ENCODE measurements at places on chromosomes 3 and 15.

DNA sequence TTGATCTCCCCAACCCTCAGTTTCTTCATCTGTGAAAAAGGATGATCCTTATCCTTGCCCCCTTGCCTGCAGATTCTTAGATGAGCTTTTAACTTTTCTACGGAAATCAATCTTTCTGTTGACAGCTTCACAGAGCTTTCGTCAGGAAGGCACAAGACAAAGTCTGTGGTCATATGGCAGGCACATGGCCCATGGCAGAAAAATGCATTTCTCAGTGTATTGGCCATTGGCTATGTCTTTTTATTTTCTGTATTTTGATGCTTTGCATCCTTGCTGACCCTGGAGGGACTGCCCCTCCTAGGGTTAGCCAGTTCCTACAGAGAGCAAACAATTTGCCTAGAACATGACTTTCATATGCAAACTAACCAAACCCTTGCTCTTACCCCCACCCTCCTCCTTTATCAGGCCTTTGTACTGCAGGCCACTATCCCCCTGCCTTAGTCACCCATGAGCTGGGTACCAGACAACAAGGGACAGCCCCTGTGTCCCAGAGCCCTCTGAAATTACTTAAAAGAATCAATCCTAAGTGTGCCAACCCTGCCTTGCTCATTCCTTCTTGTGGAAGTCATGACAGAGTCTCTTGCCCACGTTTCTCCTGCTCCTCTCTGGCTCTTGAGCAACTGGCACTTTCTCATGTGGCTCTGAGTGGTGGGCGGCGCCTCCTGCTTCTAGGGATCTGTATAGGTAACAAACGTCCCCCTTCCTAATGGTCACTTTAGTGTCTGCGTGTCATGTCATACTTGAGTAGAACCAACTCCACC, 24.1 kb upstream of the NOX5 start:
- H3K27ac ChIP-seq: no peak overlapping the region
- no peak overlapping the region for H3K4me3 ChIP-seq
- DNase-seq: no peak
- H3K36me3 ChIP-seq: no peaks in the 10 kb centered on the region
- no peaks in the 10 kb centered on the region for H3K4me1 ChIP-seq

DNA sequence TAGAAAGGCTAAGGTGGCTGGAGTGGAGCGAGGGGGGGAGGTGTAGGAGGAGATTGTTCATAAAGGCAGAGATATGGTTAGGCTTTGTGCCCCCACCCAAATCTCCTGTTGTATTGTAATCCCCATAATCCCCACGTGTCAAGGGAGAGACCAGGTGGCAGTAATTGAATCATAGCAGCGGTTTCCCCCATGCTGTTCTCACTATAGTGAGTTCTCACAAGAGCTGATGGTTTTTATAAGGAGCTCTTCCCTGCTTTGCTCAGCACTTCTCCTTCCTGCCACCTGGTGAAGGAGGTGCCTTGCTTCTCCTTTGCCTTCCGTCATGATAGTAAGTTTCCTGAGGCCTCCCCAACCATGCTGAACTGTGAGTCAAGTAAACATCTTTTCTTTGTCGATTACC, 64.7 kb upstream of the CFAP161 start:
- H3K36me3 ChIP-seq: peaks cover 2% of the 10 kb centered on the region
- no peak overlapping the region for H3K27ac ChIP-seq
- H3K4me3 ChIP-seq: no peak overlapping the region
- no peak for DNase-seq

- peaks cover 6% of the 10 kb centered on the region for H3K4me1 ChIP-seq
- DNase-seq: no peak
- no peak overlapping the region for H3K27ac ChIP-seq
- peaks cover 4% of the 10 kb centered on the region for H3K36me3 ChIP-seq
- H3K27me3 ChIP-seq: peaks cover 20% of the 10 kb centered on the region
These were observed 14.8 kb upstream of the PARP14 start for GRCh38 chr3:122665881-122666280.

DNA sequence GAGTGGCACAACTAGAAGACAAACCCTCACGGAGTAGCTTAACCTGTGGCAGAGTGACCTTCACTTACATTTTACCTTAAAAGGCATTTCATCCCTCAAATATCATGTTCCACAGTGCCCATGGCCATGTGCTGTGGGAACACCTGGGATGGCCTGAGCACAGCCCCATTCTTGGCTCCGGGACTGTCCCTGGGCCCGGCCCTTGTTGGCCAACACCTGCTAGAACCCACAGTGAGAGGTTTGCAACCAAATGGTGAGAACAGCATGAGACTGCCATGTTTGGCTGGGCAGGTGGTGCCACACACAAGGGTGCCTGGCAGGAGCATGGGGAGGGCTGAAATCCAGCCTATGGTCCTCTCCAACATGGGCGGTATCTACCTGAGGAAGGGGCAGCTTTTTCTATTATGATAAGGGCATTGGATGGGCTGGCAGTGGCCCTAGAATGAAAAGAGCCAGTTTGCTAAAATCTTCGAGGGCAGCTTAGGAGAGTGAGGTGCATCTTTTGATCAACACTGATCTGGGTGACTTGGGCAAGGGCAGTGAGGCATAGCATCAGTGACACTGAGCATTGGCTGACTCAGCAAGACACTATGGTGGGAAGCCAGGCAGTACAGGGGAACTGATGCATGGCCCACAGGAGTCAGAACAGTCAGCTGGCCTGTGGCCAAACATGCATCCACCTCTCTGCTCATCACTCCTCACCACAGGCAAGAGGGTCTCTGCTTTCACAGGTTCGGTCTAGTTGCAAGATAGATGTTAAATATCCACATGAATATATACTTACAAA, 53.9 kb downstream of the SYNM start:
- DNase-seq: no peak
- peaks cover 5% of the 10 kb centered on the region for H3K27me3 ChIP-seq
- H3K36me3 ChIP-seq: no peaks in the 10 kb centered on the region
- H3K4me3 ChIP-seq: no peak overlapping the region

- DNase-seq: no peak
- peaks cover 61% of the 10 kb centered on the region for H3K36me3 ChIP-seq
- no peaks in the 10 kb centered on the region for H3K4me1 ChIP-seq
These were observed 36.0 kb downstream of the XYLB start for GRCh38 chr3:38382506-38383080.

DNA sequence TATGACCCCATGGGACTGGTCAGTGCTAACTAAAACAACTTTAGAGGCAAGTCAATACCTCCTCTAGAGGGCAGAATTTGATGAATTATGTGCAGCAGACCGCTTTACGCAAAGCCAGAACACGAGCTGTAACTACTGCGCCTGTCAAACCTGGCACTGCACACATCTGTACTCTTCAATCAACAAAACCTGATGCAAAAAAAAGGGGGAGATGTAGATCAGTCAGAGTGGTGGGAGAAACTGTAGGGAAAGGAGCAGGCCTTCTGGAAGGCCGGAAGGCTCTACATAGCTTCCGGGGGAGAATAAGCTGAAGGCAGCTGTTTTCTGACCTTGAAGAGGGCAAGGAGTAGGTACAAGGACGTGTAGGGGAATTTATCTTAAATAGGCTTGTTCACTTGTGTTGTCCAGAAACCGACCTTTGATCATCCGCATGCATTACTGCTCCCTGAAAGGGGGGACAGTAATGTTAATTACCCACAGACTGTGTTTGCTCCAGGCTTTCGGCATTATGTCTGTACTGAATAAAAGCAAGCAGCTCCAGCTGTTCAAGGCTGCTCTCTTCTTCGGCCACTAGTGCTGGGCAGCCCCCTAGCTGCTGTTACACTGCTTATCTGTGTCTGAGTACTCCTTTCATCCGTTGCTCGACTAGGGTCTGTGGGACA, 41.0 kb downstream of the GPR160 start:
- DNase-seq: no peak
- peaks cover 24% of the 10 kb centered on the region for H3K36me3 ChIP-seq
- no peak overlapping the region for H3K4me3 ChIP-seq

DNA sequence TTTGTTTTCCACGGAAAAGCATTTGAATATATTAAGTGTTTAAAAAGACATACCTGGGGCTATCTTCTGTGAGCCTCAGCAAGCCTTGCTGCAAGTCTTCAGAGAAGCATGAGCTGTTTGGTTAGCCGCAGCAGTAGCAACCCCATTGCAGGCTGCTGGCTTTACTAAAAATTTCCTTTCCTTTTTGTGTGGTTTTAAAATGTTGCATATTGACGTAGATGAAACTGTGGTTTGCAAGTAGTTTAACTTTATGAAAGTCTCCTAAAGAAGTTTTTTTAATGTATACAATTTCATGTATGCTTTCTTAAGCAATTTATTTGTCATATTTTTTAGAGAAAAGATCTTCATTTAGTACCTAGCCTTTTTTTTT, at the start of gene GPR171:
Gene GPR171, minus strand, starts transcription at position 166 of the 370 bp plus-strand sequence. CDS start 3,830 bp downstream, outside the sequence.
- H3K27me3 ChIP-seq: no peaks in the 10 kb centered on the region
- peak within 1 kb of the TSS; percentile 88 for H3K4me3 ChIP-seq
- DNase-seq: peak; percentile 59
- peaks cover 37% of the 10 kb centered on the region for H3K36me3 ChIP-seq
- H3K27ac ChIP-seq: peak within 1 kb of the TSS; percentile 95

GRCh38 chr15:39736412-39737195, 46.0 kb downstream of the FSIP1 start:
- no peaks in the 10 kb centered on the region for H3K36me3 ChIP-seq
- H3K4me3 ChIP-seq: no peak overlapping the region
- H3K4me1 ChIP-seq: no peaks in the 10 kb centered on the region
- no peak for DNase-seq
- peaks cover 20% of the 10 kb centered on the region for H3K27me3 ChIP-seq

DNA sequence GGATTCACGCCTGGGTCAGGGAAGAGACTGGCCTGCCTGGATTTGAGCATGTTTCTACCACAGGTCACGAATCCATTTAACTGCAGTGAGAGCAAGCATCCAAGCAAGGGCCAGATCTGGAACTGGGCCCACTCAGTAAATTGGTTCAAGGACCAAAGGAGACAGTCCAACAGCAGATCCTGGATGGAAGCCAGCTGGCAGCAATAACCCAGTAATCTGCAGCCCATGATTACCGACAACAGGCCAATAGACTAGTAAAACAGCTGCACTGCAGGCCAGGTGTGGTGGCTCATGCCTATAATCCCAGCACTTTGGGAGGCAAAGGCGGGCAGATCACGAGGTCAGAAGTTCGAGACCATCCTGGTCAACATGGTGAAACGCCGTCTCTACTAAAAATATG, 11.8 kb downstream of the SAMD7 start:
- H3K4me1 ChIP-seq: no peaks in the 10 kb centered on the region
- DNase-seq: no peak
- H3K4me3 ChIP-seq: no peak overlapping the region
- H3K36me3 ChIP-seq: no peaks in the 10 kb centered on the region
- no peak overlapping the region for H3K27ac ChIP-seq

DNA sequence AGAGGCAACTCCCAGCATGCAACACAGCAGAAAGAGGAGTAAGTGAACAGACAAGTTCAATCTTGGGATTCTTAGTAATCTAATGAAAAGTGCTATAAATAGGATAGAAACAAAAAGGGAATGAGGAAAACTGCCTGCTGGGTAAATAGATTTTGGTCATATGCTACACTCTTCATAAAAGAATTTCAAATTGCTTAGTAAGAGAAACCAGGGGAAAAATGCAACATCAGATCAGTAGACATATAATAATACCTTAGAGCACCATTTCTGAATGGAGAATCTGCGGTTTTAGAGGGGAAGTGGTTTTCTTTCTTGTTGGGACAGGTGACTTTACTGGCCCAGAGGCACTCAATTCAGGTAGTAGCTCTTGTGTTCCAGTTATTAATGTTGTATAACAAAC, 13.4 kb upstream of the TBC1D5 start:
- H3K4me1 ChIP-seq: peaks cover 17% of the 10 kb centered on the region
- no peak overlapping the region for H3K4me3 ChIP-seq
- H3K27me3 ChIP-seq: peaks cover 6% of the 10 kb centered on the region
- no peaks in the 10 kb centered on the region for H3K36me3 ChIP-seq
- no peak for DNase-seq
- no peak overlapping the region for H3K27ac ChIP-seq

- H3K4me1 ChIP-seq: peaks cover 2% of the 10 kb centered on the region
- H3K27ac ChIP-seq: no peak overlapping the region
- H3K27me3 ChIP-seq: peaks cover 52% of the 10 kb centered on the region
- DNase-seq: peak; percentile 55
- H3K36me3 ChIP-seq: no peaks in the 10 kb centered on the region
These were observed 630 bp downstream of the CACNA2D2 start for GRCh38 chr3:50502584-50503423.

DNA sequence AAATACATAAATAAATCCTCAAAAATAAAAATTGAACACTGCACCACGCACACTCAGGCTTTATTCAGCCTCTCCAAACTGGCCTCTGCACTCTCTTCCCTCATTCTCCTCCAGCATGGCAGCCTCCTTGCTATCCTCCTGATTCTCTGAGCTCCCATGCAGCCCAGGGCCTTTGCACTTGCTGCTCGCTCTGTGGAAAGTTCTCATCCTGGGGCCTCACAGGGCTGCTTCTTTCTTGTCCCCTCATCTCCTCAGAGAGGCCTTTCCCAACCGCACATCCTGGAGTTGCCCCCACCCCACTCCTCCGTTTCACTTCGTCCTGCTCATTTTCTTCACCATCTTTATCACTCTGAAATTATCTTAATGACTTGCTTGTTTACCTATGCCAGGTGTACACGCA, 123.0 kb downstream of the SHQ1 start:
- H3K27ac ChIP-seq: no peak overlapping the region
- H3K27me3 ChIP-seq: peaks cover 3% of the 10 kb centered on the region
- peaks cover 1% of the 10 kb centered on the region for H3K4me1 ChIP-seq
- no peak overlapping the region for H3K4me3 ChIP-seq

- no peak overlapping the region for H3K27ac ChIP-seq
- H3K4me1 ChIP-seq: peaks cover 1% of the 10 kb centered on the region
- DNase-seq: no peak
- peaks cover 11% of the 10 kb centered on the region for H3K27me3 ChIP-seq
- no peaks in the 10 kb centered on the region for H3K36me3 ChIP-seq
- H3K4me3 ChIP-seq: no peak overlapping the region
These were observed 71.5 kb downstream of the SEMA5B start for GRCh38 chr3:122955916-122956692.

GRCh38 chr15:83248151-83249029, 36.1 kb downstream of the BNC1 start:
- DNase-seq: no peak
- peaks cover 32% of the 10 kb centered on the region for H3K27me3 ChIP-seq
- no peaks in the 10 kb centered on the region for H3K36me3 ChIP-seq
- no peak overlapping the region for H3K4me3 ChIP-seq
- no peak overlapping the region for H3K27ac ChIP-seq

DNA sequence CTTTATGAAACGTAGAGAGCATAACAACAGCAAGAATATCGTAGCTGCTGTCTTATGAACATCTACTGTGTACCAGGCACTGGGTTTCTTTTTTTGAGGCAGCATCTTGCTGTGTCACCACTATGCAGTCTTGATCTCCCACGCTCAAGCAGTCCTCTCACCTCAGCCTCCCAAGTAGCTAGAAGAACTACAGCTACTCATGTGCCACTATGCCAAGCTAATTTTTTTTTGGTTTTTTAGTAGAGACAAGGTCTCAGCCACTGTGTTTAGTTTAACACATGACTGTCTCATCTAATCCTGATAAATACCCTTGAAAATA, 129.9 kb downstream of the VGLL4 start:
- peaks cover 10% of the 10 kb centered on the region for H3K4me1 ChIP-seq
- no peaks in the 10 kb centered on the region for H3K27me3 ChIP-seq
- peaks cover 5% of the 10 kb centered on the region for H3K36me3 ChIP-seq
- no peak overlapping the region for H3K4me3 ChIP-seq

DNA sequence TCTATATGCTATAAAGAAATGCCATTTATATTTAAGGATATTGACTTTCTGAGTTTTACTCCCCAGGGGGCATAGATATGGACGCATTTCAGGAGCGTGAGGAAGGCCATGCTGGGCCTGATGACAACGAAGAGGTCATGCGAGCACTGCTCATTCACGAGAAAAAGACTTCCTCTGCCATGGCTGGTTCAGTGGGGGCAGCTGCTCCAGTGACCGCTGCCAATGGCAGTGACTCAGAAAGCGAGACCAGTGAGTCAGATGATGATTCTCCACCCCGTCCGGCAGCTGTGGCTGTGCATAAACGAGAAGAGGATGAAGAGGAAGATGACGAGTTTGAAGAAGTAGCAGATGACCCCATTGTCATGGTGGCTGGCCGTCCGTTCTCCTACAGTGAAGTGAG, 38.4 kb downstream of the GTF2E1 start:
- no peak overlapping the region for H3K27ac ChIP-seq
- peaks cover 27% of the 10 kb centered on the region for H3K36me3 ChIP-seq
- H3K27me3 ChIP-seq: no peaks in the 10 kb centered on the region
